Suppressor macrophage (primary cell): ENCODE measurements at places on chromosomes 1 and 21.

DNA sequence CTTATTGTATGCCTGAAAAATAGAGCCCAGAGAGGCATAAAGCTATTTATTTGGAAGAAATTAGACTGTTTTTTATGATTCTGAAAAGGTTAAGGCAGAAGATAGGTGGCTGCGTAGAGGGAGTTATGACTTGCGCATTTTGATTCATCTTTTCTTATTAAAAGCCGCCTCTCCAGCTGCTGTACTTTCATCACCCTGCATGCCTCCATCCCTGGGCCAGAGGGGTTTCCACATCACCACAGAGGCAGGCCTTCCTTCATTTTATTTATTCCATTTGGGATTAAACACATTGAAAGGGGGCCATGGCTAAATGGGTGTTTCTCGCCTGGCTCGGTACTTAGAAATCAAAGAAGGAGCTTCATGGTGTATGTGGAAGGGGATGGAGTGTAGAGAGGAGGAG lies 14.6 kb upstream of the RGS8 start:
- DNase-seq = no peak

GRCh38 chr1:69377507-69377906 lies 190.2 kb upstream of the LRRC7 start:
- no peak for DNase-seq

GRCh38 chr1:92538413-92539061 lies 51.8 kb upstream of the GFI1 start:
- no peak for DNase-seq

DNA sequence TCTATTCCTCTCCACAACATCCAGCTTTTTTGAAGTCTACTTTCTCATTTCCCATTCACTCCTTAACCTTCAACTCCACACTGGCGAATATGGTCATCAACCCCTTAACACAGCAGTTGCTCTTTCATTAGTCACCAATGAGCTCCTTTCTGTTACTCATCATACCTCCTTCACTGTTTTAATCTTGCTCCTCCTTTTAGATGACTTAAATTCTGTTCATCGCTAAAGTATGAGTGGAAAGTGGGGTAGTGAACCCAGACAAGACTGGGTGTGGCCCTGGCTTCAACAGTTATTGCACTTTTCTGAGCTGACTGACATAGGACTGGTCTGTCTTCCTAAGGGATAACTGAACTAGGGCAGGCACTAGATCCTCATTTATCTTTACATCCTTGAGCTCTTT lies 51.3 kb downstream of the AKT3 start:
- no peak for DNase-seq

- peak; percentile 14 for DNase-seq
Measured at GRCh38 chr21:28193189-28193588, 799.5 kb downstream of the LTN1 start.

- no peak for DNase-seq
Measured at GRCh38 chr1:7315946-7316345, 455.1 kb upstream of the VAMP3 start.

DNA sequence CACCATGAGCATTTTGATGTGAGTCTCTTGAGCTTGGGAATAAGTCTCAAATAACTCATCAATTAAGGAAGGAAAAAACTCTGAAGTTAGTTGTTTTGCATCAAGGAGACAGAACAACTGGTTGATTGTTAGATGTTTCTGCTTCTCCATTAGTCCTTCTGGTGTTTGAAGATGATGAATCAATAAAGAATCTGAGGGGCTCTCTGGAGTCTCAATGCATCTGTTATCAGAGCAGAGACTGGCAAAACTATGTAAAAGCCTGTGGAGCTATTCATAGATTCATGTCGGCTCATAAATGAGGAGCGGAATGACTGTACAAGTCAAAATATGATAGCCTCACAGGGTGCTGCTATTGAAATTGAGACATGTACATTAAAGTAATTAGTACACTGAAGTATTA lies 73.3 kb upstream of the ZC3H11B start:
- DNase-seq = no peak

DNA sequence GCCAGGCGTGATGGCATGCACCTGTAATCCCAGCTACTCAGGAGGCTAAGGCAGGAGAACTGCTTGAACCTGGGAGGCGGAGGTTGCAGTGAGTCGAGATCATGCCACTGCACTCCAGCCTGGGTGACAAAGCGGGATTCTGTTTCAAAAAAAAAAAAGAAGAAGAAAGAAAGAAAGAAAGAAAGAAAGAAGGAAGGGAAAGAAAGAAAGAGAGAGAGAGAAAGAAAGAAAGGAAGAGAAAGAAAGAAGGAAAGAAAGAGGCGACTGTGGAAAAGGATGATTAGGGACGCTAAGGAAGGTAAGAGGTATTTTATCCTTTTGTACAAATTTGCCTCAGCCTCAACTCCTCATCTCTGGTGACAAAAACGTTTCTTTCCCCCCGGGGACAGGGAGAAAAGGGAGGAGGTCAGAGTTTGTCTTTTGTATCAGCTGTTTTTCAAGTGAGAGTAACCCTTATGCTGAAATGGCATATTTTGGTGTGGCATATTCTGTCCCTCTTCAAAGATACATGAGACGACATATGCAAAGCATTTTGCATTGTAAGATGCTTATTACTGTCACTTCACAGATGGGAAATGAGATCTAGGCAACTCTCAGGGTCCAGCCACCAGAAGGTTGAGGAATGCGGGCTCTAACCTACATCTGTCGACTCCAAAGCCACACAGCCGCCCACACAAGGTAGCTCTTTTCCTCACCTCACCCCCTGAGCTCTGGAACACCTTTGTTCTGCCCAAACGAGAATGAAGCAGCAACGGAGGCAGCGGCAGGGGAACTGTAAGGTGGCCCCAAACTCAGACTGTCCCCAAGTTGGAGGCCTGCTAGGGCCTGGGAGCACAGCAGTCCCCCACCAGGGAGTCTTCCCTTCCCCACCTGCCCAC lies 38.0 kb downstream of the NUAK2 start:
- no peak for DNase-seq

GRCh38 chr1:237011432-237011831 lies 7.2 kb upstream of the MT1HL1 start:
- no peak for DNase-seq

- peak; percentile 96 for DNase-seq
Measured at GRCh38 chr1:26321315-26322041, 3.7 kb downstream of the CD52 start.

GRCh38 chr1:119506941-119507340 lies at the start of gene HSD3B1:
HSD3B1 (plus strand) TSS chr1:119507210; CDS start chr1:119507477, 267 bp downstream.
- DNase-seq = no peak

DNA sequence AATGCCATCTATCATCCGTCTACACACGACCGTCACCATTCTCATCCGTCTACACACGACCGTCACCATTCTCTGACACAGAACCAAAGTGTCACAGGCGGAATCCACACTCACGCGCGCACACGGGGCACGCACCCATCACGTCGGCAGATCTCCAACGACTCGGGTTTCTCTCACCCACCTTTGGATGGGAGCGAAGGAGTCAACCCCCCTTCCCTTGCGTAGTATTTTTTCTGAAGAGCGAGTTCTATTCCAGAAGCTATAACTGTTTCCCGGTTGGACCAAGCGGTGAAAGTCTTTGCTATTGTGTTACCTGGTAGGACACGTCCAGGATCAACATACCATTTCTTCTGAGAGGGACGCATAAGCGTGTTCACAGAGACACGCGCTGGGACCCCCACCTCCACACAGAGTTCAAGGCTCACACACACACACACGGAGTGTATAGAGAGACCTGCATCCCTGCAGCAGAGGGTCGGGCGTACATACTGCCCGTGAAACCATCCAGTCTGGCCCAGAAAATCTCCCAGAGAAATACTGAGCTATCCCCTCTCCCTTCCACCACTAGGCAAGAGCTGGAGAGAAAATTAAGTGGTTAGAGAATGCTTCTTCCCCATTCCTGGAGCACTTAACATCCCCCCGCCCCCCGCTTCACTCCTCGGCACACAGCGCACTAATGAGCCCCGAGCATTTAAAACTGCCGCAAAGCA lies 741 bp downstream of the DUSP10 start:
- peak; percentile 74 for DNase-seq

DNA sequence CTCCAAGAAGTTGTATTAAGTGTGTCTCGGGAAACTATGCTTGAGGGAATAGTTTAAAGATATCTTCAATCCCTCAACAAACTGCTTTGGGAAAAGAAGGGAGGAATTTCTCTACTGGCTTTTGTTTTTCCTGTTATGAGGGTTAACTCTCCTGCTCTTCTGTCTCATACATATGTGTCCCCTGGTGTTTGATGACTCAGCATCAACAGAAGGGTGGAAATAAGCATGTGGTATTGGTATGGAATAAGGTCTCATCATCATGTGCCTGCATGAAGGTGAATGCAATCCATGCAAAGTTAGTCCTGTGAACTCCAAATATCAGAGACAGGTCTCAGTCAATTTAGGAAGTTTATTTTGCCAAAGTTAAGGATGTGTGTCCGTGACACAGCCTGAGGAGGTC lies 27.2 kb upstream of the ADAR start:
- DNase-seq = no peak

- no peak for DNase-seq
Measured at GRCh38 chr1:41461790-41462679, 22.4 kb downstream of the EDN2 start.

GRCh38 chr1:217139513-217139912 lies 416.3 kb upstream of the ESRRG start:
- no peak for DNase-seq

- DNase-seq = no peak
Measured at GRCh38 chr21:26159869-26160268, 10.7 kb downstream of the APP start.

GRCh38 chr1:201128476-201128875 lies 1.5 kb upstream of the ASCL5 start:
- no peak for DNase-seq

GRCh38 chr1:245183429-245183828 lies 28.6 kb downstream of the KIF26B start:
- DNase-seq = no peak

- peak; percentile 71 for DNase-seq
Measured at GRCh38 chr1:153849487-153850185, 73.1 kb downstream of the GATAD2B start.

GRCh38 chr1:235073968-235074522 lies 54.6 kb downstream of the TOMM20 start:
- DNase-seq = no peak

GRCh38 chr21:45098867-45099266 lies 24.5 kb downstream of the ADARB1 start:
- DNase-seq = peak; percentile 67

DNA sequence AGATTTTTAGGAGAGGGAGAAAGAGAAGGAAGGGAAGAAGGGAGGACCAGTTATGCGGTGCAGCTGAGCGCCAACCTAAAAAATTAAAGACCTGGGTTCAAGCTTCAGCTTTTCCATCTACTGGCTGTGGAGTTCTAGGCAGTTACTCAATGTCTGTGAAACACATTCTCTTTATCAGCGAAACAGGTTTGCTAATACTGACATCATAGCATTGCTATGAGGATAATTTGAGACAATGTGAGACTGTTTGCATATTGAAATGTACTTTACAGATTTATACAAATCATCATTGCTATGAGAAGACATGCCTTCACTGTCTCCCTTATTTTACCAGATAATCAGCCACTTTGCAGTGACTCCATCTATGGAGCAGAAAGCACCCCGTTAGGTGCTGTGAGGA lies 222.9 kb upstream of the SGIP1 start:
- DNase-seq = no peak

DNA sequence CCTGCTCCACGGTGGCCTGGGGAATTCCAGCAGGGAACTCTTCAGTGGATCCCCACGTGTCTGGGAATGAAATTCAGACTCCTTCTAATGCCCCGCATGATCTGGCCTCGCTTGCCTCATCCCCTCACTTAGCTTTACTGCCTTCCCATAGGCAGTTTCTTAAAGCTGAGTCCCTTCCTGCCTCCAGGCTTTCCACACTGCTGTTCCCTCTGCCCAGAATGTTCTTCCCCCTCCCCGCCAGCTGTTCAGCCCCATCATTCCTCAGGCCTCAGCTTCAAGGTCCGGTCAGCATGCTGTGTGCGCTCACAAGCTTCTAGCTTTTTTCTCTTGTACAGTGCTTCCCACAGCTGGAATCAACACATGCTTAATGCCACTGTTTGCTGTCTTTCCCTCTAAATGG lies 54.9 kb upstream of the WASF2 start:
- DNase-seq = no peak

DNA sequence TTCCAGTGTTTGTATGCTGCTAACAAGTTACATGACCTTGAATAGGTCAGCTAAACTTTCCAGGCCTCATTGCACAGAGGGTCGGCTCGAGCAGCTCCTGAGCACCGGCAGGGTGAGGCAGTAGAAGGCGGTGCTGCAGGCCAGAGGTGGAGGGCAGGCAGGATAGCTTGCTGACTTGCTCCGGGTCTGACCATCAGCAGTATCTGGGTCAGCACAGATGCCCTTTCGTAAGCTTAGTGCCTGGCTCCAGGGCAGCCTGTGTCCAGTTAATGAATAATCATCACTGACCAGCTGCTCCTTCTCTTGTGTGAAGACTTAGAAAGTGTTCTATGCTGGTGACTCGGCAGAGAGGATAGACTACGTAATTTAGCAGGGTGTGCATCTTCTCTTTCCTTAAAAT lies 6.9 kb downstream of the MAPKAPK2 start:
- DNase-seq = no peak

- no peak for DNase-seq
Measured at GRCh38 chr1:241499910-241500309, 19.6 kb downstream of the FH start.

DNA sequence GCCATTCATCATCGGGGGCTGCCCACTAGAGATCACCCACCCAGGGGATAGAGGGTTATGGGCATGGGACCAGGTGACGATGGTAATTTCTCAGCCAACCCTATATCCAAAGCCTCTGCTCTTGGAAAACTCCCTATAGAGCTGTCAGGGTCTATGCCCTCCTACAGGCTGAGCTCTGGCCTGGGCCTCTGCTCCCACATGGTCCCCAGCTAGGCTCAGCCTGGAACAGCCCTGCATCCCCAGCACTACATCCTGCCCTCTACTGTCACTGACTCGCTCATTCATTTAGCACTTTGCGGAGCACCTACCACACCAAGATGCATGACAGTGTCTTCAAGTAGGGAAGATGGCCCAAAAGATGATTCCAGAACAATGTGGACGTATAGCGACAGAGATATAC lies 45.0 kb upstream of the EPS8L3 start:
- no peak for DNase-seq

DNA sequence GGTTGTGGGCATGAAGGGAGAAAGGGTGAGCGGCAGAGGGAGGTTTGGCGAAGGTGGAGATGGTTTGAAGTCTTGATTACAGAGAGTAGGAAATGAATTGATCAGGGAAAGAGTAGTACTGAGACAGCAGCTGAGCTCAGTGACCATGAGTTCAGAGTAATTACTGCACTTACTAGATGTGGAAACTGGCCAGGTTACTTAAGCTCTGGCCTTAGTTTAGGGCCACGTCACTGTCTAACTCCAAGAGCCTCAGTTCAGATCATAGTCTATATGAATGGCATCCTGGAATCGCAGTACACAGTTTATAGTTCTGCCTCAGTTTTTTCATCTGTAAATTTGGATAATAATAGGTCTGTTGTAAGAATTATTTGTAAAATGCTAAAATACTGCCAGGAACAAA lies 78.1 kb downstream of the KCTD3 start:
- no peak for DNase-seq

- DNase-seq = no peak
Measured at GRCh38 chr1:1804301-1804700, 26.0 kb upstream of the NADK start.
